ENCODE measurements at places on chromosomes 7 and 10.

DNA sequence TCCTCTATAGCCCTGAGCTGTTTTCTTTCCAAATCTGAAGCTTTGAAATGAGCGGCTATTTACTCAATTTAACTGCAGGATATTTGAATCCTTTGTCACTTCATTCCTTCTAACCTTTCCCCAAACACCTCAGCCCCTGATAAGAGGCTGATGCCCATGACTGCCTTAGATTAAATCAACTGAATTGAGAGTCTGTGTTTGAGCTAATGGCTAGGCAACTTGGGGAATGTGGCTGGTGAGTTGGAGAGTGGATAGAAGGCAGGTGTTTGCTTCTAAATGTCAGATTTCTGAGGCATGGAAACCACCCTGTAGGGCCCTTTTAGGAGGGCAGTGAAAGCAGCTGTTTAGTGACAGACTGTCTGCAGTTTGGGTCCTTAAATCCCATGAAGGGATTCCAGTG, 759.9 kb downstream of the LRMDA start:
- DNase-seq: no peak

DNA sequence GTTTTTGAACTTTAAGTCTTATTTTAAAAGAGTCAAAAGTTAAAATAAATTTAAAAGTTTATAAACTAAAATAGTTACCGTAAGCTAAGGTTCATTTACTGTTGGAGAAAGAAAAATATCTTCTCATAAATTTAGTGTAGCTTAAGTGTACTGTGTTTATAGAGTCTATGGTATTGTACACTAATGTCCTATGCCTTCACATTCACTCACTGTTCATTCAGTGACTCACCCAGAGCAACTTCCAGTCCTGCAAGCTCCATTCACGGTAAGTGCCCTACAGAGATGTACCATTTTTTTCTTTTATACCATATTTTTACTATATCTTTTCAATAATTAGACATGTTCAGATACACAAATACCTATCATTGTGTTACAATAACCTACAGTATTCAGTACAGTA, 97.6 kb downstream of the PTN start:
- no peak for DNase-seq

DNA sequence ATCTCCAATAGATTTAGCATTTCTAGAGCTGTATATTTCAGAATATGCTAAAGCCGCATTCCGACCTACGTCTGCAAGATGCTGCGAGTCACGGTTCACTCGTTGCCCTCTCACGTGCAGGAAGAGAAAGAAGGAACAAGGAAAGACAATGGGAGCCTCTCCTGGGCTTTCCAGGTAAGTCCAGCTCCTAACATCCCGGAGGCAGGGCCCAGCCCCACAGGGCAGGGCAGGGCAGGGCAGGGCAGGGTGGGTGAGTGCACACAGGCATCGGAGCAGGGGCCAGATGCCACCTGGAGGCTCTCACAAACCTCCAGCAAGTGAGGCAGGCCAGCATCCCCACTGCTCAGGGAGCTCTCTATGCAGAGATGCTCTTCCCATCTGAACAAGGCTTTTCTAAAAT, 50.8 kb downstream of the VOPP1 start:
- DNase-seq: no peak

GRCh38 chr7:91550931-91551330, 286.7 kb downstream of the FZD1 start:
- DNase-seq: no peak

GRCh38 chr7:105277341-105277740, 111.4 kb downstream of the SRPK2 start:
- DNase-seq: no peak

GRCh38 chr7:28041508-28042314, 138.9 kb downstream of the JAZF1 start:
- no peak for DNase-seq

GRCh38 chr7:55128693-55129394, 110.0 kb downstream of the EGFR start:
- no peak for DNase-seq

DNA sequence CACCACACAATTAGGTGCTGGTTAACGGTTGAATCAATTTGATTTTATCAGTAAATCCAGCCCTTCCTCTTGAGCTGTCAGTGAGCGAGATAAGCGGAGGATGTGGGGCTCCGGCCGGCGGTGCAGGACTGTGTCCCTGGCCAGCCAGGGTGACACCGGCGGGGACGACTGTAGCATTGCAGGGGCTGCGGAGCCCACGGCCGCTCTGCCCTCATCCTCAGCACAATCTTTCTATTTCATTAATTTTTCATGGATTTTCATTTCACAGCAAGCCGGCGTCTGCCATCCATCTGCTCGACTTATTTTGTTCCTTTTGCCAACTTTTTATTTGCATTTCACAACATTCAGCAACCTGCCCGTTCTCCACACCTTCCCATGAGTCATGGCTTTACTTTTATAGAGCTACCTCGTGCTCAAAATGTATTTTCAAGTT, 4.7 kb downstream of the ADARB2 start:
- no peak for DNase-seq

All from stimulated activated CD8-positive, alpha-beta memory T cell treated with anti-CD3 and anti-CD28 coated beads, Interleukin-4, amount 100 ng/mL, for 4 hours (primary cell).